ENCODE measurements at places on chromosomes 2 and 18.

DNA sequence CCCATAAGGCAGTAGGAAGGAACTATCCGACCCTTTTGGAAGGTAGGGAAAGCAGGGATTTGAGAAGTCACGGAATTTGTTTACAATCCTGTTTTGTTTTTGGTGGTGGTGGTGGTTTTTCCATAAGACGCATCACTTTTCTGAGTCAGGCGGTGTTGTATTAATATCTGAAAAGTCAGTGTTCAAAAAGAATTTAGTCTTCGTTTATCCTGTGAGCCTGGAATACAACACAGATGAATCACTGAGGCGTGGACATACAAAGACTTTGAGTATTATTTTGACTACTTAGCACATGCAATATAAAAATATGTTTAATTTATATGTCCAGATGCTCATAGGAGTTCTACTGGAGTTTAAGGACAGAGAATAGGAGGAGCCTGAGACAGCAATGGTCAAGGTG is 785 bp downstream of the ZNF892 start:
- DNase-seq, result no peak

DNA sequence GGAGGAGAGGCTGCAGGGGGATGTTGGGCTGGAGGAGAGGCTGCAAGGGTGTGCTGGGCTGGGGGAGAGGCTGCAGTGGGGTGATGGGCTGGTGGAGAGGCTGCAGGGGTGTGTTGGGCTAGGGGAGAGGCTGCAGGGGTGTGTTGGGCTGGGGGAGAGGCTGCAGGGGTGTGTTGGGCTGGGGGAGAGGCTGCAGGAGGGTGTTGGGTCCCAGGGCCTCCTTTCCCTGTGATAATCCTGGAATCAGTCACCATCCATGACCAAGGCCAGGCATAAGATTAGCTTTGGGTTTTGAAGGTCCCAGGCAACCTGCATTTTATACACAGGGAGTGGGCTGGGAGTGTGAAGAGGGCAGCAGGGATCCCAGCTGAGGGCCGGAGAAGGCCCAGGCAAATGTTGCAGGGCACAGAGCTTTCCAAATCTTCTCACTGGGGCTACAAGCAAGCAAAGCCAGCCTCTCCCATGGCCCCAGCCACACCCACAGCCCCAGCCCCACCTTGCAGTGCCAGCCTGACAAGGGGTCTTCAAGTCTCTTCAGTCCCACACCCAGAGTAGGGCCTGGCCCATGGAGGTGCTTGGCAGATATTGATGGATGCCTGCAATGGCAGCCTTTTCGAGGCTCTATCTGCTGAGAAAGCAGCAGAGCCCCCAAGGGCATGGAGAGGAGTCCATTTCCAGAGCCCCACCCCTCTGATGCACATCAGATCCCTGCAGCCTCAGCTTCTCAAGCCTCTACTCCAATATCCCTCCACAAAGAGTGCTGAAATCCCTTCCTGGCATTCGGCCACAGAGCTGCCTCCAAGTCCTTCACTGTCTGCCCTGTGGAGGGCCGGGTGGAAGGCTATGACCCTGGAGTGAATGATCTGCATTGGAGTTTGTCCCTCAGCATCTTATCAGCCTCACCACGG is 50.3 kb upstream of the GLI2 start:
- no peak for DNase-seq

DNA sequence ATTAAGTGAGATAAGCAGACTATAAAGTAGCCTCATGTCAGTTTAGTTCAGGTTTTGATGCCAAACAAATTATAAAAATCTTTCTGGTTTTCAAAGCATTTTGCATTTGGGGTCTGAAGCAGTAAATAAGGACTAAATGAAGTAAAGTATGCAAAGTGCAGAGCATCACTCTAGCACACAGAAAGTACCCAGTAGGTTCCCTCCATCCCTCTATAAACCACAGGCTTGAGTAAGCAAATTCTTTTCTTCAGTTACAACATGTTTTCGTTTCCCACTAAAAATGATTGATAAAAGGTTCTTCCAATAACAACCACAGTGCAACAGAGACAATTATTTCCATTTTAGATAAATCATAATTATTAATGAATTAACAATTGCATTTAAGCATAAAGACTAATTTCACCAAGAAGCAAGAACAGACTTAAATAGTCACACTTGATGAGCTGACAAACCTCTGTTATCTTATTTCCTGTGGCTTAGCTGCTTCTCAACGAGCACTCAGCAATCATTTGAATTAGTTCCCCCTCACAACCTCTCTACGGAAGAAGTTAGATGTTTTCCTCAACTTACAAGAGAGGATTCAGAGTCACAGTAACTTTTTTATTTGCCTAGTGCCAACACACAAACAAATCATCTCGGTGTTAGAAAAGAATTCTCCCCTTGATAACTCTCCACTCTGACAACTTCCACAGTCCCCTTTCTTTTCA is 249.8 kb downstream of the NBAS start:
- no peak for DNase-seq

- DNase-seq, result no peak
Observed at GRCh38 chr2:195477248-195477995, 179.6 kb upstream of the SLC39A10 start.

GRCh38 chr2:16330571-16330970 is 335.1 kb downstream of the CYRIA start:
- no peak for DNase-seq

DNA sequence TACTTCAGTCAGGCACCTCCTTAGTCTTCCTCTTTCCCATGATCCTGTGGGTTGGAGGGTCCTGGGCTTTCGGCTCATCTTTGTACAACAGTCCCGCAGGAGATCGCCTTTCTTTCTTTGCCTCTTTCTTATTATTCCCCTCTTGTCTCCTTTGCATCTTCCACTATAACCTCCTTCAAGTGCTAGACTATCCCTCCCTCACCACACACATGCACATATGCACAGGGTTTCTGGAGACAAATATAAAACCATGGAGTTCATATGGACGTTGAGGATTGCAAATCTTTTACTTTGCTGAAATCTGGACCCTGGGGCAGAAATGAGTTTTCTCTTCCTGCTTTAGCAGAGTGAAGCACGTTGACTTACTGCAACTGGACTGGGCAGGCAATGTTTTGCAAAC is 80.3 kb downstream of the TMEM17 start:
- no peak for DNase-seq

- no peak for DNase-seq
Observed at GRCh38 chr2:203625701-203626100, 80.7 kb upstream of the CD28 start.

DNA sequence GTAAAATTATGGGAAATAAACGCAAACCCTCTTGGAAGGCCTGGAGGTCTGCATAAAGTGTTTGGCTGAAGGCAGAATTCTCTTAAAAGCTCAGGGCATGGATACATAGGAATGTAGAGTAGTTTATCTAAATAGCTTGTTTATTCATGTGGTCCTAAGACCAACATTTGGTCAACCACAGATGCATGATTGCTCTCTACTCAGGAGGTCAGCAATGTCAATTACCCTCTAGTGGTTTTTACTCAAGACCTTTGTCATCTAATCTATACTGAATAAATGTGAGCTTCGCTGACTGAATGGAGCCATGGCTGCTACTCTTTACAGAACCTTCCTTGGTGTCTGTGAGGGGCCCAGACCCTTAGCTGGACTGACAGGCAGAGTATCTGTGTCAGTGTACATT is 139.8 kb downstream of the ATL2 start:
- no peak for DNase-seq

- DNase-seq, result no peak
Observed at GRCh38 chr2:119659601-119660342, 19.2 kb upstream of the TMEM177 start.

- DNase-seq, result no peak
Observed at GRCh38 chr18:55064760-55065159, 105.5 kb upstream of the CCDC68 start.

DNA sequence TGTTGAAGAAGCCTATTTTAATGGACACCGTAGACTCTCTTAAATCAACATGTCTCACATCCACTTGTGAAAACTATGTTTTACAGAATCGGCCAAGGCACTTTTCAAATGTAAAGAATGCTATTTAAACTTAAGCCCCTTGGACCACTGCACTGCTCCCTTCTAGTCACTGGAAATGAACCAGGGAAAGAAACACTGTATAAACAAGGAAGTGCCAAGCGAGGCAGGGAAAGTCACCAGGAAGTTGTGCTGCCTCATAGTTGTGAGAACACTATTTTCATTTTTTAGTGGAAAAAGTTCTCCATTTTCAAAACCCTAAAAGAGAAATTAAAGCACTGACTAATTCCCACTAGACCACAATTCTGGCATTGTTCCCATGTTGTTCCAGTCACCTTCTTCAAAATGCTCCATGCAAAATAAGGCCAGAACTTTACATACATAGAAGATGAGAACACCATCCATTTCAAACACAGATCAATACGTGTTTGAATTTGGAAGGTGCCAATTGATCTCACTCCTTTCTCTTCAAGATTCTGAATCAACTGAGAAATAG is 13.5 kb downstream of the CCDC141 start:
- no peak for DNase-seq

DNA sequence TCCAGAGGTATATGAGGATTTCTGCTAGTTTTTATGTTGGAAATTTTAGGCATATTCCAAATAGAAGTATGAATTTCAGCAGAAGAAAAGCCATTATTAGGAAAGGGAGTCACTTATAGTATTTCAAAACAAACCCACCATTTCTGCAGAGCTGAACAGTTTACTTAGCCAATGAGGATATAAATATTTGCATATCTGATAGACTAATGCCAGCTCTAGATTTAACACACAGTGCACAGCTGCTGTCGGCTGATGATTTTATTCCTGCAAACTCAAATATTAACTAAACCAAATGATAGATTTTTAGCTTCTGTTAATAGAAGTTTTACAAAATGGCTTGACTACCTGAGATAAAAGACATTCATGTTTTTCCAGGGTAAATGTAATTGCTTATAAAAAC is 375.8 kb upstream of the FANCL start:
- DNase-seq, result no peak

DNA sequence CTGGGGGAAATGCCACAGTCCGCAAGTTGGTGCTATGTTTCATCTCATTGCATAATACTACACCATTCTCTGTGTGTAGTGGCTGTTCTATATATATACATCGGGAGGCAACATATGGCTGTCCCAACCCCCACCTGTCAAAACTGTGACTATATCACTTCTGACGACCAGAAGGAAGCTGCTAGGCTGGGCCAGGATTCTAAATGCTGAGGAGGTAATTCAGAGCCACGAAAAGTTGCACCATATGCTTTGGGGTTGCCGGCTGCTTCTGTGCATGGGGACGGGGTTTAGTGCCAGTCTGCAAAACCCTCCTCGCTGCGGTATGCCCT is 117.3 kb downstream of the MSH2 start:
- DNase-seq, result no peak

DNA sequence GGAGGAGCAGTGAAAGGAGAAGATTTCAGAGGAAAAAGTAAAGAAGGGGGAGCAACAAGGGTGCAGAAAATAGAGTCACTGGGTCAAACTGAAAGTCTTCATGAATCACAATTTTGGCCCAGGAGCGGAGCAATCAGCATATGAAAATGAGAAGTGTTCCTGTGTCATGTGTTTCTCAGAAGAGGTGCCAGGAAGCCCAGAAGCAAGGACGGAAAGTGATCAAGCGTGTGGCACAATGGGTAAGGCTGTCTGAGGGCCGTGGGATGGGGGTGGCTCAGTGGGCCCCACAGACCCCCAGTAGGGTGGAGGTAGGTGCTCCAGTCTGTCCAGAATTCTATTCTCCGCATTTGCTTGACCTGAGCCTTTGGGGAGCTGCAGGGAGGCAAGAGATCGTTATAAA is 44.2 kb downstream of the SP140 start:
- no peak for DNase-seq

DNA sequence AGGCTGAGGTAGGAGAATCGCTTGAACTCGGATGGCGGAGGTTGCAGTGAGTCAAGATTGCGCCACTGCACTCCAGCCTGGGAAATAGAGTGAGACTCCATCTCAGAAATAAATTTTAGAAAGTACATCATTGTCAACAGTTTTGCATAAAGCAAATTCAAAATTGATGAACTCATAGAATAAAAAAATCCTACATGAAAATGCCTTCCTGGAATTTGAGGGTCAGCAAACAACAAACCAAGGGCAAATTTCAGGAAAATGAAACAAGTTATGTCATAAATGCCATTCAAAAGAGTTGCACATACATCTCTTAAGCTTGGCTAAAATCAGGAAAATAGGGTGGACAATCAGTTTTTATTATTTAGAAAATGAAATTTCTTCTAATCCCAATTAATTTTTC is 45.1 kb downstream of the COL5A2 start:
- no peak for DNase-seq

DNA sequence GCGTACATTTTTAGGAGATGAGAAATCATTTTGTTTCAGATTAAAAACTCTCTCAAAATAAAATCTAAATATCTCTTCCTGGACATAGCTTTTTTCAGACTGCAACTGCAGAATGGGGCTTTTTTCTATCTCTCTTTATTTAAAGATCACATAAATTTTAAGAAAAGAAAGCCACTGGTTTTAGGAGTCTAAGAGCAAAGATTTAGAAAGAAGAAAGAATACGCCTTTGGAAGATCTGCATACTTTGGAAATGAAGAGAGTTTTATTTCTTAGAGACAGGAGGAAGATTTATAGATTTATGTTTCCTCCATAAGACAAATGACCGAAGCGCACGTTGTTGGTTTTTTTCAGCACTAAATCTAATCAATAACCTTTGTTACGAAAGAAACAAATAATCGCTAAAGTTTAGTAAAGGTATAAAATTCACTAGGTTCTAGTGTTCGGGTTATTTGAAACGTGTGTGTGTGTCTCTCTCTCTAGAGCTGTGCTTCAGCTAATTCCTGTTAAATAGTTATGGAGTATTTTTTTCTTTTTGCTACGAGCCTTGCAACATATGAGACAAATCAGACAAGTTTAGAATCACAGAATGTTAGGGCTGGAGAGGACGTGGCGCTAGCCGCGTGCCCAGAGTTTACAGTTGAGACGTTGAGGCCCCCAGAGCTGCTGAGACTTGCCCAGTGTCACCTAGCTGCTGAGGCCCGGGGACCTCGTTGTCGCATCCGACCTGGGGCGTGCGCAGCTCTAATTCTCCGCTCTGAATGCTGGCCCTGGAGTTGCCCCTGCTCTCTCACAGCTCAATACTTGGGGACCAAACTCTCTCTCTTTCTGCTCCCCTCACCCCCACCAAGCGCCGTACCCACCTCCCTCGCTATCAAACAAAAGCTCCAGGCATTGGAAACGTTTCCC is 69.9 kb downstream of the CTAGE1 start:
- no peak for DNase-seq

- no peak for DNase-seq
Observed at GRCh38 chr2:68936889-68937288, 15.8 kb downstream of the GKN2 start.

DNA sequence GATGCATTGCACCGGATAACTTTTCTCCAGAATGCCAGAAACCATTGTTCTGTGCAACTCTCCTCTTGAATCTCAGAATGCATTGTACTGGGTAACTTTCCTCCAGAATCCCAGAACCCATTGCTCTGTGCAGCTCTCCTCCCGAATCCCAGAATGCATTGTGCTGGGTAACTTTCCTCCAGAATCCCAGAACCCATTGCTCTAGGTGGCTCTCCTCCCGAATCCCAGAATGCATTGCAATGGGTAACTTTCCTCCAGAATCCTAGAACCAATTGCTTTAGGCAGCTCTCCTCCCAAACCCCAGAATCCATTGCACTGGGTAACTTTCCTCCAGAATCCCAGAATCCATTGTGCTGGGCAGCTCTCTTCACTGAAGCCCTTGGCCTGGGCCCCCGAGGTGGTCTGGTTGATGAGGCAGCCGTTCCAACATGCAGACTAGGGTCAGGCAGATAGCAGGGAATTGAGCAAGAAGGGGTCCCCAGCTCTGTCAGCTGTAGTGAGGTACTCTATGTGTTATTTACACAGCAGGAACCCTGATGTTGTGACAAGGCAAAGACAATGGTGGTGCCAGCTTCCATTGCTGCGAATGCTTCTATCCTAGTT is 9.4 kb downstream of the FOSL2 start:
- no peak for DNase-seq

Data from T-helper 22 cell (primary cell).